T-cell (primary cell): ENCODE measurements at places on chromosomes 5 and 9.

GRCh38 chr5:169757016-169757415 lies 119.9 kb downstream of the DOCK2 start:
- no peak for DNase-seq

DNA sequence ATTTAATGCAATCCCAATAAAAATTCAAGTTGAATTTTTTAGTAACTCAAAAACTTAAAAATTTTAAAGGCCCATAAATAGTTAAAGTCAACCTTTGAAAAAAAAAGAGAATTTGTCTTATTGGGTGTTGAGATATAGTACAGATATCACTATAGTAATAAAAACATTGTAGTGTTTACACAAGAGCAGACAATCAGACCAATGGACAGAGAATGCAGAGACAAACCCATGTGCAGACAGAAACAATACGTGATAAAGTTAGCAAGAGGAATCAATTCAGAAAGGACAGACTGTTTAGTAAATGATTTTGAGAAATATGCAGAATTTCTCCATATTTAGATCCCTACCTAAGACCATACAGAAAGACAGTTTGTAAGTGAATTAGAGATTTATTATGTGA lies 33.9 kb downstream of the GOLGA1 start:
- no peak for DNase-seq

GRCh38 chr5:15558681-15559080 lies 58.7 kb downstream of the FBXL7 start:
- no peak for DNase-seq

DNA sequence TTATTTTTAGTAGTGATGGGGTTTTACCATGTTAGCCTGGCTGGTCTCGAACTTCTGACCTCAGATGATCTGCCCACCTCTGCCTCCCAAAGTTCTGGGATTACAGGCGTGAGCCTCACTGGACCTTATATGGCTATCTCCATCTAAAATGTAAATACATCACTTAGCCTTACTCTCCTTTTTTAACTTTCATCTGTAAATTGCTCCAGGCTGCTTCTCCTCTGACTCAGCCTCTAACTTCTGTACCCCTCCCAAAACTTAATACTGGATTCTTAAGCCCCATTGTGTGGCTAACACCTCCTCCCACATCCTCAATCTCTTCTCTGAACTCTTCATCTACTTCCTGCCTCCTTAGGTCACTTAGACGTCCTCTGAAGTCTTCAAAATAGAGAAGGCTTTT lies 4.0 kb downstream of the SNX30 start:
- peak; percentile 73 for DNase-seq

GRCh38 chr5:41921166-41921565 lies 3.9 kb upstream of the FBXO4 start:
- DNase-seq: no peak

DNA sequence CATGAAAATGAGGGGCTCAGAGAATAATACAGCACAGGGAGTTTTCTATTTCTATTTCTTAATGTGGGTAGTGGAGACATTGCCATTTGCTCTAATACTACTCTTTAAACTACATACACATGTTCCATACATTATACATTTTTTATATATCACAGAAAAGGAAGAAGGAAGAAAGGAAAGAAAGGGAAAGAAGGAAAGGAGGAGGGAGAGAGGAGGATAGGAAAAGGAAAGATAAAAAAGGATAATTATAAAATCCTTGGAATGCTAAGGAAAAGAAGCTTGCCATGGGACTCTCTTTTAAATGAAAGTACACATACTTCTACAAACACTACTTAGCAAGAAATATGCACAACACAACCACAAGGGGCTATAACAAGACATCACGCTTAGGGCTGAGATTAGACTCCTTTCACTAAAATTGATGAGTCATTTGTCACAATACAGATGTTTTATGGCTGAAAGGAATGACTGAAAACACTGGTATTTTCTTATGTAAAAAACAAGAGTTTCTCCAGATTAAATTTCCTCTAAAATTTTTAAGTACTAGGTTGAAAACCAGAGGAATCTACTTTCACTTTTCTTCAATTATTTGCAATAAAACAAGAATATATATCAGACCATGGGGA lies 219.8 kb downstream of the ARL15 start:
- DNase-seq: no peak

- DNase-seq: no peak
Observed at GRCh38 chr9:129558551-129559505, 62.1 kb downstream of the C9orf50 start.

- DNase-seq: peak; percentile 55
Observed at GRCh38 chr5:671459-672328, 21.5 kb downstream of the TPPP start.

- DNase-seq: no peak
Observed at GRCh38 chr5:11407556-11408145, 496.6 kb downstream of the CTNND2 start.

DNA sequence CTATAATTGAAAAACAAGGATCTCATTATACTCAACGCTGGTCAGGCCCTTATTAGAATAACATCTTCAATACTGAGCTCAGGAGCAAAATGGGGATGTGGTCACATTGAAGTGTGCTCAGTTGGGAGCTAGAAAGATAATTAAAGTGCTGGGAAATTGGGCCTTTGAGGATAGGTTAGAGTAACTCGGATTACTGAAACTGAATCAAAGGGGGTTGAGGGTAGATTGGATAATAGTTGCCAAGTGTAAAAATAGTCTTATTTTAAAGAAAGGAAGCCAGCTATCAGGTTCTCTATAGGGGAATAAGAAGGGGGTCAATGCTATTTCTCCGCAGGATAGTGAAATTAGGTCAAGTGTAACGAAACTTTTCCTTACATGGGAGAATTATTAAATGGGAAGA lies 391.0 kb upstream of the PTPRD start:
- no peak for DNase-seq

DNA sequence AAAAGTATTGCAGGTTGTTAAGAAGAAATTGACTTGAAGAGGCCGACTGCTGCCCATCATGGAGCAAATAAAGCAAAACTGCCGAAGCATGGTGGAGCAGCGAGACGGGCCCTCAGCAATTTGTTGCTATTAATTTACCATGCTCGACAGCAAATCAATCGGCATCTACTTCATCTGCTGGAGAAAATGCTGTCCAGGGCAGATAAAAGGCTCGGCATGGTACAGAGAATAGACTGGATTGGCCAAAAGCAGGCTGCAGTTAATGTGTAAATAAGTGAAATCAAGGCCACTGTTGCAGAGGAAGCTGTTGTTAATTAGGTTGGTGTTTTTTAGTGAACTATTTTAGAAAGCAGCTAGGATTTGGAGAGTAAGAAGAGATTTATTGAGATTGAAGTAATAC lies 8.3 kb downstream of the TLE4 start:
- DNase-seq: no peak

- no peak for DNase-seq
Observed at GRCh38 chr9:94779693-94780290, 53.3 kb downstream of the AOPEP start.

- DNase-seq: no peak
Observed at GRCh38 chr5:131289738-131290137, 25.9 kb downstream of the CDC42SE2 start.

GRCh38 chr9:93929231-93929630 lies 25.9 kb downstream of the BARX1 start:
- DNase-seq: no peak

DNA sequence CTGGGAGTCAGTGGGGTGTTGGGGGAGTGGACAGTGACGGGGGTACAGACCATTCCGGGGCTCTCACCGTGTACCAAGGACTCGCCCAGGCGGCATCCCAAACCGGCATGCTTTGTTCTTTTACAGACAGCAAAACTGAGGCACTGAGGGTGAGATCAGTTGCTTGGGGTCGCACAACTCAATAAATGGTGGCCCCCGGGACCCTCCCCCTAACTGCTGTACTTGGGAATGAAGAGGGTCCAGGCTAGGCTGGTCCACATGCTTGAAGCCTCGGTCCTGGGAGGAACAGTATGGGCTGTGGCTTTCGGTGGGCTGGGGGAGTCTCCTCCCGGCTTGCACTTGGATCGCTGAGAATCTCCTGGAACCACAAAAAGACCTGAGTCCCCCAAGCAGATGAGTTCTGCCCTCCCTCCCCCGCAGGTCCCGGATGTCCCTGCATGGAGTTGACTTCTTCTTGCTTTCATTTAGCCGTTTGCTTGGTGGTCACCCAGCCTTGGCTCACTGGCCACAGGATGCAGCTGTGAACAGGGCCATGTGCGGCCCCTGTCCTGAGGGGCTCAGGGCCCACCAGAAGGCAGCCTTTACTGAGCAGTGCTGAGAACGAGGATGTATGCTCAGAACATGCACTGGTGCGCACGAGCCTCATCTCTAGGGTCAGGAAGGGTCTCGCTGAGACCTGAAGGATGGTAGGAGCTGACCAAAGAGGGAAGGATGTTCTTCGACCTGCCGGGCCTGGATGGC lies 4.2 kb downstream of the LAMC3 start:
- DNase-seq: no peak

GRCh38 chr5:134447815-134448520 lies 36.3 kb upstream of the CDKN2AIPNL start:
- DNase-seq: no peak

DNA sequence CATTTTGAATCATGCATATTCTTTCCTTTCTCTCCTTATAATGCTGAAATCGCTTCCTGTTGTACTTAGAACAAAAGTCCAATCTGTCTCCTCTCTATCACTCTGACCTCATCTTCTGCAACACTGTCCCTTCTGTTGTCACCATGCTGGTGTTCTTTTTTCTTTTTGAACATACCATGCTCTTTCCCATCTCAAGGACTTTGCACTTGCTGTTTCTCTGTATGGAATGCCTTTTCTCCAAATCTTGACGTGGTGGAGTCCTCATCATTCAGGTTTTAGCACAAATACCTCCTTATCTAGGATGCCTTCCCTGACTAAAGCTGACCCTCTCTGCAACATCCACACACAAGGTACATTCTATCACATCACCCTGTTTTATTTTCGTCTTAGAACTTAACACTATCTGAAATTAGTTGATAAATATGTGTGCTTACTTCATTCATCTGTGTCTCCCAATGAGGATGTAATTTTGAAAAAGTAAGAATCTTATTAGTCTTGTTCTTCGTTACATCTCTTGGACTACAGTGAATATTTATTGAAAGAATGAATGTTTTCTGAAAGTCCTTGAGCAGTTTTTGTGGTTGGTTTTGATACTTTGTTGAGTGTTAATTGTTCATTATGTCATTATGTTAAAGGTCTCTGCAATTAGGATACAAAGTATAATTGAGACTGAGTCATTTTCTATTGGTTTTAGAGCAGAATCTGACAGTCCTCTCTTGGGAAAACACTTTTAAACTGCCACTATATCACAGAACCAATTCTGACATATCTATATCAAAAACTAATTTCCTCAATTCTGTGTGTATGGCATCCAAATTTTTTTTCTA lies 145.3 kb upstream of the RASA1 start:
- no peak for DNase-seq

- no peak for DNase-seq
Observed at GRCh38 chr9:123481209-123481865, 125.3 kb downstream of the CRB2 start.

DNA sequence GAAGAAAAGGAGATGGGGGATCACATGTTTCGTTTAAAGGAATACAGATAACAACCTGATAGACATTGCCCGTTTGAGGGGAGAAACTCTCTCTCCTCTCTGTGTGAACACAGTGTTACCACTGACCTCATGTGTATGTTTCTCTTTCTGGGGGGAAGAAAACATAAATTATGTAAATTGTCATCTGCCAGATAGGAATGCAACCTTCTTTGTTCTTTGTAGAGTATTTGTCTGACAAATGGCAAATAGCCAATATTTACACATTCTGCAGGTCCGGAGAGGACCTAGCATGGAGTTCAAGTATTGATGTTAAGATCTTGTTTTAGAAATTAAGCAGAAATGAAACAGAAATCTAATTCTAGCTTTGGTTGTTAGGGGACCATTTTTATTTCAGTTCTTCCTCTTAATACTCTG lies 276.3 kb downstream of the SAXO1 start:
- no peak for DNase-seq

GRCh38 chr9:9945966-9946365 lies 666.8 kb downstream of the PTPRD start:
- DNase-seq: no peak

- DNase-seq: no peak
Observed at GRCh38 chr5:165370233-165370632, 1864.8 kb downstream of the MAT2B start.

GRCh38 chr9:22147813-22148527 lies 138.9 kb upstream of the CDKN2B start:
- DNase-seq: no peak

DNA sequence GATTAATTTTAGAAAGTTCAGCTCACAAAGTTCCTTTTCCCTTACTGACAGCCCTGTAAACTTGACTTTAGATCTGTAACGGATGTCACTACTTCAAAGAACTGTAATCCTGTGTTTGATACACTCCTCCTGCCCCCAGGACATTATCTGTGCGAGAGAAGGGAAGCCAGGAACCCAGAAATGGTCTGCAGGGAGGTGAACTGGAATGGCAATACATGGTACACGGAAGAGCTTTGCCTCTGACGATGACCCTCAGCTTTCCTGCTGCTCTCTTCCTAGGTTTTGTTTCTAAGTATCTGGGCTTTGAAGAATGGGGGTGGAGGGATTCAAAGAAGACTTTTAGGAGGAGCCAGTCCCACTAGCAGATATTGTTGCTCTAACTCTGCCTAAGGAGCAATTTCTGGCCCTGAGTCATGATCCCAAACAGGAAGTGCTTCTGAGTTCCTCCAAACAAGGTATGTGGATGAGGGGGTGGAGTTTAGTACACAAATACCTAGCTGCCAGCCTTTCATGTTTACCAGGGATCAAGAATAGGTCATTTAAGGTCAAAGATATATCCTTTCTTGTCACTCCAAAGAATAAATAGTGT lies 43.4 kb upstream of the TMC1 start:
- no peak for DNase-seq

DNA sequence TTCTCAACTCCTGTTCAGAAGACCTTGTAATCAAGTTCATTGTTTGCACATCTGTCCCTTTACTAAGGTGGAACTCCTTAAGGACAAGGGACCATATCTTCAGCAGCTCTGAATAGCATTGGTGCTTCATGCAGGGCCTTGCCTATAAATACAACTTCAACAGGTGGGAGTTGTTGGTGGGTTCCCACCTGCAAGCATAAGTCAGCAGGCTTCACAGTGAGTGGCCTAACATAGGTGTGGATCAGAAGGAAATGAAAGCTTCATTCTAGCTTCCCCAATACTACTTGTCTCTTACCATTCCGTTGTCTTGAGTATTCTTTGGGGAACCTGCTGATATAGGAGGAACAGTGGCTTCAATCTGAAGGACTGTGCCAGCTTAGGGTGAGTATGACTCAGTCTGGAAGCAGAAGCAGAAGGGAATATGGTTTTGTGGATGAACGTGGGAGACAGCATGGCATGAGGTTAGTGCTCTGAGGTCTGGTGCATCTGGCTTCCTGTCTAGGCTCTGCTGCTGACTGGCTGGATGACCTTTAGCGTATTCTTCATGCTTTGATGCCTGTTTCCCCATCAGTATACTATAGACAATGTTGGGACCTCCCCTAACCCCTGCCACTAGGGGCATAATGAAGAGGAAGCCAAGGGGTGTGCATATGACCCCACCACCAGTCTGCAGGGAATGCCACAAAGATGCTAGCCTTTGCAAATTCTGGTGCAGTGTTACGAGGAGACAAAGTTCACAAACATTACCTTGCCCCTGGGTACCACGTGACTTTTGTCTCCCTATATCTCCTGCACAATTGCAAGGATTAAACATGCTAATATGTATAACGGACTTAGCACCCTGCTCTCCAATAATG lies 192.3 kb downstream of the PALM2AKAP2 start:
- no peak for DNase-seq
